BJ (cell line): ENCODE measurements at places on chromosomes 7 and 10. TPM values are rescaled to one million over a fixed set of nuclear protein-coding genes. Genes with fewer than 3 reads are reported as not detected.

Gene ANKRD2
- polyA plus RNA-seq, result 0.16 and 0.37 TPM in 2 replicates

Gene PRTFDC1
- 8.1 and 18.6 TPM in 2 replicates for polyA plus RNA-seq

Gene SPDYE9
- not detected in 2 replicates for polyA plus RNA-seq

Gene ITIH5
- 8.9 and 10.3 TPM in 2 replicates for polyA plus RNA-seq

Gene IQUB
- polyA plus RNA-seq, result 0.02 and 0.05 TPM in 2 replicates

Gene TBXAS1
- 0.16 and 0.18 TPM in 2 replicates for polyA plus RNA-seq

Gene MRPL43
- polyA plus RNA-seq, result 77.3 and 123 TPM in 2 replicates

Gene SFRP5
- not detected in 2 replicates for polyA plus RNA-seq

Gene WNT2
- polyA plus RNA-seq, result 7.7 and 8.4 TPM in 2 replicates

Gene MYL10
- polyA plus RNA-seq, result 0.07 and 0.18 TPM in 2 replicates

Gene OR2A42
- polyA plus RNA-seq, result 0.02 TPM in 1 of 2 replicates, not detected in the other
